ENCODE measurements at places on chromosomes 4 and X. TPM values are rescaled to one million over a fixed set of nuclear protein-coding genes. Genes with fewer than 3 reads are reported as not detected.

- DNase-seq = no peak
Observed at GRCh38 chr4:83320548-83320947, 14.1 kb downstream of the HPSE start.

LANCL3 gene
- polyA plus RNA-seq = 3.5 TPM

CCNB3 gene
- 0.64 TPM for polyA plus RNA-seq

REPS2 gene
- polyA plus RNA-seq = 12.7 TPM

GAK gene
- polyA plus RNA-seq = 54.0 TPM

DNA sequence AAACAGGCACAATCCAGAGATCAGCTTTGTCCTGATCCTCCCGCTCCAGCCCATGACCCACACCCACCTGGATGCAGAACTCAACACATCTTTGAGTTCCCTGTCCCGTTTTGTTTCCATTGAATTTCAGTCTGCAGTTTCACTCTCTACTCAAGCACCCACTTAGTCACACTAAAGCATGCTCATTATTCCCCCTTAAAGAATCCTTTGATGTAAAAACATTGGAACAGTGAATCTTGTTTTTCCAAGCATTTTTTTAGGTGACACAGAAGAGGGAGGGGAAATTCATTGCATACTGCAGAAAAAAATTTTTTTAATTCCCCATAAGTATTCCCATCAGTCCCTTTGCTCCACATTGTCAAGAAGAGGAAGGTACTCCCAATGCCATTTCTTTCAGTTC is 249.7 kb upstream of the TTC29 start:
- no peak for DNase-seq

MTTP gene
- polyA plus RNA-seq = 0.44 TPM

DNA sequence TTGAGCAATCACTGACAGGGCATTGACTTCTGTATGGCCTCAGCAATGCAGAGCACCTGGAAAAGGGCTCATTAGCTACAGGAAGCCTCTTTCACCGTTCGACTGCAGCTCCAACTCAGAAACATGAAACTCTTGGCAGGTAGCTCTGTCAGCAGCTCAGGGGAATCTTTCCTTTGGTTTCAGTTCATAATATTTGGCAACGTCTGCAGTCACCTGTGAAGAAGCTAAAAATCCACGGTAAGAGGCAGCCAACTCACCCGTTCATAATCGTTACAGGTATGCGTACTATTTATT is 354.9 kb downstream of the CAMK2D start:
- no peak for DNase-seq

DNA sequence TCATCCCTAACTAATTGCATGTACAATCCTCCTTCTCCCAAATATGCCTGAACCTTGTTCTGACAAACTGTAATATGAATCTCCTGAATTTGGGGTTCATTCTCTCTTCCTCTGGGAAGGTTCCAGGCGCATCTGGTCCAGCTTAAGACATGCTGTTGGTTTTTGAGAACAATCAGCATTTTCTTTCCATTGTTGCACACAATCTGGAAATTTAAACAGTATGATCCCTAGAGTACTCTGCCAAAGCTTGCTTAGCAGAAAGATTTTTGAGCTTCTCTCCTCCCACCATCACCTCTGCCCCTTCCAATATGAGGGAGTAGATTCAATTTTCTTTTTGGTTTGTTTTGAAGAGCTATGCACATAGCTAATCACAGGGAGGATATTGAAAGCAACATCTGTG is 50.1 kb downstream of the SRPX start:
- DNase-seq = no peak

DNA sequence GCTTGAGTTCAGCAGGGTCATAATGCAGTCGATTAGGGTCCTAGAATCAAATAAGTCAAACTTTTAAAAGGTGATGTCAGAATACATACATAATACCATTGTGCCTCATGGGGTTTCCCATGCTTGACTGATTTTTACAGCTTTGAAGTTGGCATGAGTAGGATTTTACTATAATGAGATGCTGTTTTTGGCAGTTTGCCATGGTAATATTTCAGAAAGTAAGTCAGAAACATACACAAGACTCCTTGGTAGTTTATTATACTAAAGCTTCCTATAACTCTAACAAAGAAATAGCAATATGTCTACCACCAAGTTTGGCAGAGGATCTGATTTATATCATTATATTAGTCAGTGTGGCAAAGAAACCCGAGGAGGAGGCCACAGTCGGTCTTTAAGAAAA is 45.2 kb downstream of the PHKA2 start:
- DNase-seq = no peak

GRCh38 chr4:40270609-40271008 is 64.5 kb upstream of the CHRNA9 start:
- DNase-seq = no peak

DNA sequence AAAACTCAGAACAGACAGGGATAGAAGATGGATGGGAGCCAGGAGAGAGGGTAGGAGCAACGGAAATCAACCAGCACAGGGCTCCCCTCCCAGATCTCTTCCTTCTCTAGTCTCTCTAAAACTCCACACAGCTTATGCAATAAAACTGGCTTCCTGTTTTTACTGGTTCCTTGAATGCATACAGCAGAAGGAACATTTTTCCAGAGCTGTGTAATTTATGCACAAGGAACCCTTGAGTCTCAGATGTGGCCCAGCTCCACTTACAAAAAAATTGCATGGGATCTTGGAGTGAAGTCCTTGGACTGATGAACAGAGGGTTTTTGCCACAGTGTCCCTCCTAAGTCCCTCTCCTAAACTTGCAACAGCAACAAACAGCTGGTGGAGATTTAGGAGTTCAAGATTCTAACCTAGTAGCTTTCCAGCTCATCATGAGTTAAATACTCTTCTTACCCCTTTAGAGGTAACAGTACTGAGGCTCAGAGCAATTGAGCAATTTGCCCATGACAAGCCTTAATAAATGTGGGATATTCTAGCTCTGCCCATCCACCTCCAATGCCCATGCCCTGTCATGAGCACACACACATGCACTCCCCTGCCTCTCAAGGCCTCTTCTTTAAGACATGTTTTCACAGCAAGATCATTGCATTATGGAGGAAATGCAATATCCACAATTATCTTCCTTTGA is 18.4 kb upstream of the CC2D2A start:
- no peak for DNase-seq

- no peak for DNase-seq
Observed at GRCh38 chr4:11153171-11153750, 275.4 kb downstream of the HS3ST1 start.

TBC1D8B gene
- polyA plus RNA-seq = 7.0 TPM

PAGE4 gene
- not detected for polyA plus RNA-seq

- DNase-seq = no peak
Observed at GRCh38 chr4:64940698-64941097, 531.4 kb upstream of the TECRL start.

- DNase-seq = no peak
Observed at GRCh38 chrX:46957297-46957696, 45.1 kb downstream of the JADE3 start.

C4orf51 gene
- not detected for polyA plus RNA-seq

- no peak for DNase-seq
Observed at GRCh38 chr4:161249779-161250440, 913.9 kb downstream of the FSTL5 start.

BTK gene
- polyA plus RNA-seq = 3.7 TPM

NLGN3 gene
- 5.5 TPM for polyA plus RNA-seq

TMPRSS11D gene
- 0.19 TPM for polyA plus RNA-seq

DNA sequence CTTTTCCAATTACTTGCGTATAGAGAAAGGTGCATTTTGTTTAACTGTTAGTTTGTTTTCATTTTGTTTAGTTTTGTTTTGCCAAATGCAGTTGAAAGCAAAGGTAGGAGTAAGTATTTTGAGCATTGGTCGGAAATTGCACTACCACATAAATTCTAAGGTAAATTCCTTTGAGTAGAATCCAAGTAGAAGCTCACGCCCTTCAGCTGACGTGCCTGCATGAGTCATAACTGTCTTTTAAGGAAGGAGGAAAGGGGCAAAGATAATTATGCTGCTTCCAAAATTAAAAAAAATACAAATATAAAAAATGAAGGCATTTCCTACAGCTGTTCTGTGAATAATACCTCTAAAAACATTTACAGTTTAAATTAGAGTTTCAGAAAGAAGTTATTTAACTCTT is 110.2 kb upstream of the MYOZ2 start:
- no peak for DNase-seq

- DNase-seq = no peak
Observed at GRCh38 chr4:181301735-181302710, 941.2 kb upstream of the TENM3 start.

- DNase-seq = no peak
Observed at GRCh38 chr4:15144249-15144966, 142.1 kb downstream of the CPEB2 start.

- DNase-seq = no peak
Observed at GRCh38 chrX:121165930-121166359, 118.5 kb downstream of the GLUD2 start.

- DNase-seq = no peak
Observed at GRCh38 chrX:129449148-129449547, 74.1 kb downstream of the SMARCA1 start.

DOK7 gene
- polyA plus RNA-seq = 2.2 TPM

- DNase-seq = no peak
Observed at GRCh38 chr4:792626-793092, 33.3 kb downstream of the CPLX1 start.

DNA sequence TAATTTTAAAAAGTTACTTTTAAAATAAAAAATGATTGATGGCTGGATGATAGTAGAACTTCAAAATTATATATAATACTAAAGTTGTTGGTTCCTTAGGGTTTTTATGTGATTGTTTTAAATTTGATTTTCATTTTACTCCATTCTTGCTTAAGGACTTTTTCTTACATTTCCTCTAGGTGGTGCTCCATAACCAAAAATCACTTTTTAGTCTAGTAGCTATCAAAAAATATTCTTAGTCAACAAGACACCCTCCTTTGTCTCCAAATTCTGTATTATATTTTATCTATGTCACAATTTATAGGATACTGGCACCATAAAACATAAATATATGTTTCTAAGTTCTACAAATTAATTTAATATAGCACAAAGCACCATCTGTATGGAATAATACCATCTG is 67.2 kb upstream of the BRWD3 start:
- peak; percentile 3 for DNase-seq

DNA sequence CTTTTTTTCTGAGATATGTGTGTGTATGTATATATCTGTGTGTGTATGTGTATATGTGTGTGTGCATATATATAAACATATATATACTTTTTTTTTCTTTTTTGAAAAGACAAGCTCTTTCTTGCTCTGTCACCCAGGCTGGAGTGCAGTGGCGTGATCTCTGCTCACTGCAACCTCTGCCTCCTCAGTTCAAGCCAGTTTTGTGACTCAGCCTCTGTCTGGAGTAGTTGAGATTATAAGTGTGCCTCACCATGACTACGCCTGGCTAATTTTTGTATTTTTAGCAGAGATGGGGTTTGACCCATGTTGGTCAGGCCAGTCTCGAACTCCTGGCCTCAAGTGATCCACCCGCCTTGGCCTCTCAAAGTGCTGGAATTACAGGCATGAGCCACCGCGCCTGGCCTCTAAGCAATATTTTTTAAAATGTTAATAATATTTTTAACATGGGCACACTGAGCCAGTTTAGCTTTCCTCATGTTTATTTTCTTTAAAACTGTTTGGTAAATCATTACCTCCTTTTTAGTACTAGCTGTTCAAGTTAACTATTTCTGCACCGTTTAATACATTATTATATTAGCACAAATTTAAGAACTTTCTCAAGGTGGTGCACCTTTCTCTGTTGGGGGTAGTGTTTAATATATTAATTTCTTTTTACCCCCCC is 33.3 kb downstream of the BBS12 start:
- no peak for DNase-seq

GRCh38 chr4:22897520-22898108 is 204.9 kb downstream of the GBA3 start:
- DNase-seq = no peak

GRCh38 chr4:176850436-176850835 is 57.7 kb upstream of the VEGFC start:
- DNase-seq = no peak

- DNase-seq = no peak
Observed at GRCh38 chr4:10204401-10205058, 87.9 kb upstream of the WDR1 start.
